ENCODE measurements at places on chromosomes 7 and 10.

- no peak for DNase-seq
These were observed 28.9 kb upstream of the TNRC18 start for GRCh38 chr7:5452470-5452899.

- no peak for DNase-seq
These were observed 53.1 kb downstream of the VPS41 start for GRCh38 chr7:38855867-38856266.

DNA sequence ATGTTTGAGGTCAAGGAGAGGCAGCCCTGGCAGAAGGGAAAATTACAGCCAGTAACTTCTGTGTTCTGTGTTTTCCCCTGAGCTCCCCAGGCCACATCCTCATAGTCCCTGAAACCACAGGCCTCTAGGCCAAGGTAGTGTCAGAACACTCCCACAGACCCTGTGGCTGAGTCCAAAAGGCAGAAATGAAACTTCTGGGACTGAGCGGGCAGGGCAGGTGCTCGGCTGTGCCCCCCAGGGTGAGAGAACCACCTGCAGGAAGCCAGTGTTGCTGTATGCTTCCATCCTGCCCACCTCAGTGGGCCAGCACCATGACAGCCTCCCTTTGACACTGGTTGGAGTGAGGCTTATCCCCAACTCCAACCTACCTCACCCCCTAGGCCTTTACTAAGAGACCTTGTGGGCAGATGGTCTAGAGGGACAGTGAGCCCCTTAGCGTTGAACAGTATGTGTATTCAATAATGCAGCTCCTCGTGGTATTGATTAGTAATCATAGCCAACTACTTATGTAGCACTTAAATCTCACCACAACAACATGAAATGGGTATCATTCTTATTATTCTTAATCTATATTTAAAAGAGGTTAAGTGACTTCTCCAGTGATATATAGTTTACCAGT lies 30.3 kb downstream of the PIK3CG start:
- DNase-seq = peak; percentile 41

DNA sequence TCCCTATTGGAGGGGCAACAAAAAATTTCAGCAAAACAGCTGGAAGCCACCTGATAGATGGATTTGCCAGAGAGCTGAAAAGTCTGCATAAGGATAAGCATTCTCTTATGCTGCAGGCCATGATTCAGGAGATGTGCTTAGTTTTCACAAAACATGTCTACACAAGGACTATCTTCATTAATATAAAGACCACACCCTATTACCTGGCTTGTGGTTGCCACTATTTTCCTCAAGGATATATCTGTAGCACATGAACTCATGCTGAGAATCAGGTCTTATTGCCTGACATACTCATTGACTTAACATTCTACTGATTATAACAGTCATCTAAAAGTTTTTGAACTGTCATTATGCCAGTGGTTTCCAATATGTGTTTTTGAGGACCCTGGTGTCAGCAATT lies 7.1 kb upstream of the COL17A1 start:
- no peak for DNase-seq

DNA sequence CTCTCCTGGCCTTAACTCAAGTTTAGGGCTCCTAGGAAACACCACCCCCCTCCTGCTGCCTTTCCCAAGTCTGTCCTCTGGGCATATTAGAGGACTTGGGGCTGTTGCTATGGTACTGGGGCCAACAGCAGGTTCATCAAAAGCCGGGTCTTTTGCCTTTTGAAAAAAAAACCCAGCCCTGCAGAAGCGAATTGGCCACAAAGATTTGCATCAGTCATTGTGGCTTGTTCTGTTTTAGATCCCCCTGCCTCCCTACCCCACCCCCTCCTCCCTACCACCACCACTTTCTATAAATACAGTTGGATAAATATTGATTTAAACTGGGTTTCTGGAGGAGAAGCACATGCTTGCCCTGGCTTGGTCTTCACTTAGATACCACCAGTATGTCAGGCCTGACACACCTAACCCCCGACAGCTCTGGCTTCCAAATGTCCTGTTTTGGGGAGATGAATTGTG lies 7.0 kb downstream of the MXI1 start:
- peak; percentile 23 for DNase-seq

DNA sequence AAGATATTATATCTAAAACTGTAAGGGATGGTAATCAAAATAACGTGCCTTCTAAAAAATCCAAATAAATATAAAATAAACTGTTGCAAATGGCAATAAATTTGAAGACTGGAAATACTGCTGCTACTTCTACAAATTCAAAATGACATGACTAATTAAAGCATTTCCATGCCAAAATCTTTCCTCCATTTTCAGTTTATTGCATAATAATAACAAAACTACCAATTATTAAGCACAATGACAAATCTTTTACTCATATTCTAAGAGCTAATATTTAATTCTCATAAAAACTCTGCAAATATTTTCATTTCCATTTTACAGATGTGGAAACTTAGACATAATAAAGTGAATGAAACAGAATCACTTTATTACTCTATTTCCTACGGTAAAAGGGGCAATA lies 38.8 kb upstream of the NEBL start:
- no peak for DNase-seq

All from activated CD8-positive, alpha-beta T cell treated with anti-CD3 and anti-CD28 coated beads for 36 hours (primary cell).